ENCODE measurements at places on chromosomes 6 and 20.
A peak's percentile ranks its signal among the peaks of the same experiment; 100 is the strongest.

GRCh38 chr6:168093071-168093505, 14.1 kb upstream of the FRMD1 start:
- no peak for DNase-seq

GRCh38 chr6:155186052-155186658, 77.7 kb upstream of the CLDN20 start:
- no peak for DNase-seq

DNA sequence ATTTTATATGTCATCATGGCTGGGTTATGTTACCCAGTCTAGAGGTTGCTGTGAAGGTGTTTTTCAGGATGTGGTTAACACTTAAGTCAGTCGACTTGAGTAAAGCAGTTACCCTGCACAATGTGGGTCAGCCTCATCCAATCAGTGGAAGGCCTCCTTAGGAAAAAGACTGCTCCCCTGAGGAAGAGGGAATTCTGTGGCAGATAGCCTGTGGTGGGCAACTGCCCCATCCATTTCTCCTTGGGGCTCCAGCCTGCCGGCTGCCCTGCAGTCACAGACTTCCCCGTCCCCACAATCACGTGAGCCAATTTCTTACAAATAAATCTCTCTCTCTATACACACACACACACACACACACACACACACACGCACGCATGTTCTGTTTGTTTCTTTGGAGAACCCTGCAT, 34.5 kb upstream of the MPC1 start:
- DNase-seq = no peak

DNA sequence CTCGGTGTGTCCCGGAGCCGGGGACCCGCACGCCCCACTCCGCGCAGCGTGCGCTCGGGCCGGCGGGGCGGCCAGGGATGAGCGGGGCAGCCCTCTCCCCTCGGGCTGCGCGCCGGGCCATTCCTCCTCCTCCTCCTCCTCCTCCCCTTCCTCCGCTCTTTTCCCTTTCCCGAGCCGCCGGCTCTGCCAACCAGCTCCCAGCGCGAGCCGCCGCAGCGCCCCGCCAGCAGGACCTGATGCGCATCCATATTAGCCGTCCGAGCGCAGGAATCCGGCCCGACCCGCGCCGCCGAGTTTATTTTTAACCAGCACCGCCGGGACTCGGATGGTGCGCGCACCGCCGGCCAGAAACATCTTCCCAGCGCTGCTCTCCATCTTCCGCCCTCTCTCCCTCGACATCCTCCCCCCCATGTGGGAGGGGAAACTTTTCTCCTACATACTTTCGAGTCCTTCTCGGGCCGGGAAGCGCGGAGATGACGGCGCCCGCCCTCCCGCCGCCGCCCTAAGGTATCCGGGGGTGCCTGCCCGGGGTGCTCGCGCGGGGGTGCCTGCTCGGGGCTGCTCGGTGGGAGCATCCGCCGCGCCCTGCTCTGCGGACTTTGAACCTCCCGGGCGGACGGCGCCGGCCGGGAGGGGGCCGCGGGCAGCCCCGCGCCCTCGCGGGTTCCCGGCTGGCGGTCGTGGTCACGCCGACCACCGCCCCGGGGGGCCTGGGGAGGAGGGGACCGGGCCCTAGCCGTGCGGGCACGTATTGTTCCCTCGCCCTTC, 619 bp downstream of the RREB1 start:
- peak; percentile 42 for DNase-seq

GRCh38 chr6:25130518-25130917, 148.7 kb upstream of the CARMIL1 start:
- no peak for DNase-seq

DNA sequence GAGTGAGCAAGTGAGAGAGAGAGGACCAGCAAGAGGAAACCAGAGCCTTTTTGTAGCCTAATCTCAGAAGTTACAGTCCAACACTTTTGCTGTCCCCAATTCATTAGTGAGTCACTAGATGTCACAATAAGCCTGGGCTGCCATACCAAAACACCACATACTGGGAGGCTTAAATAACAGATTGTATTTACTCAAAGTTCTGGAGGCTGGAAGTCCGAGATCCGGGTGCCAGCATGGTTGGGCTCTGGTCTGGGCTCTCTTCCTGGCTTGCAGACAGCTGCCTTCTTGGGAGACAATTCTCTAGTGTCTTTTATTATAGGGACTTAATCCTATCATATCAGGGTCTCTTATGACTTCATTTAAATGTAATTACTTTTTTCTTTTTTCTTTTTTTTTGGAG, 50.7 kb upstream of the FERMT1 start:
- DNase-seq = no peak

DNA sequence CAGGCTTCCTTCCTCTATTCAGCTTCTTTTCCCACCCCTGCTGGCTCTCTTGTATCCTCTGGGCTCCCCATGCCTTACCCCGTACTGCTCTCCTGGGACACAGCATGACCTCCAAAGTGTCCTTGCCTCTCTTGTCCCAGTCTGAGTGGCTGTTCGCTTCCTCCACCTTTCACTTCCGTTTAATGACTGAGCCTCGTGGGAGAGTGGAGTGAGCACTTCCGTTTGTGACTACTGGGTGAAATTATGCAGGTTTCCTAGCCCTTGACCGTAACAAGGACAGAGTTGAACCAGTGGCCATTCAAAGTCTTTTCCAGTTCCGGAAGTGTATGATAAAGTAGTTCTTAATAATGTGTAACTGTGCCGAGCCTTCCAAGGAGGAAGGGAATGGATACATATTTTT, 109.2 kb downstream of the ARID1B start:
- DNase-seq = no peak

- DNase-seq = no peak
Observed at GRCh38 chr20:34863421-34863965, 9.2 kb downstream of the GGT7 start.

- no peak for DNase-seq
Observed at GRCh38 chr6:44576132-44576631, 188.7 kb downstream of the CDC5L start.

GRCh38 chr6:64238071-64238470, 602.5 kb downstream of the PHF3 start:
- no peak for DNase-seq

DNA sequence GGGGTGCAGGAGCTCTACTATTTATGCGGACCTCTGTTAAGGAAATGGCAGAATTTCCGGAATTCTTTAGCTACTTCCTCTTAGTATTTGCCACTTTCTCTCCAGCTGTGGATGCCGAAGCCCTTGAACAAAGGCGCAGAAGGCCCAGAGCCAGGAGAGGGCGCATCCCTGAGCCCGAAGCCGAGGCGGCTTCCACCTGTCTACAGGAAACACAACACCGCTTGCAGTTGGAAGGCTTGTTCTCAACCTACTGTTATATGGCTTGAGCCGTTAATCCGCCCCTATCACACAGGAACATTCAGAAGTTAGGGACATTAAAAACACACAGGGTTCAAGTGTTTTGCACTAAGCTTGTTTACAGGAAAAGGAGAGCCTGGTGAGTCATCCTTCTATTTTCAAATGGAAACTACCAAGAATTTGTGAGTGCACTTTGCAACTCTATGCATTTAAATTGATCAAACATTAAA, 417.1 kb downstream of the BCKDHB start:
- DNase-seq = peak; percentile 46

DNA sequence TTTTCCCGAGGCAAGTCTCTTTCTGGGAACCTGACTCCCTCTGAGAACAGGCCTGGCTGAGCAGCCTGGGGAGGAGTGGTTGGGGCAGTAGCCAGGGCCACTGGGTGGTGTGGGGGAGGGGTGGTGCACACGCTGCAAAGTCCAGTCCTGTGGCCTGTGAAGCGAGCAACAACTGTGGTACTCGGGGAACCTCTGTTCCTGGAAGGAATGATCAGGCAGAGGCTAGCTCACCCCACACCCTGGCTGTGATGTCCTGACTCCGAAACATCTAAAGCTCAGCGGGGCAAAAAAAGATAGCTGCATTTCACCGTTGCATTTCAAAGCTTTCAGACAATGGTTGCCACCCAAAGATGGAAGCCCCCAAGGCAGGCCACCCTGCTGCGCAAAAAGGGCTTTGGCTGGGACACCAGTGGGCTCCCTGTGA, 25.5 kb downstream of the PCK1 start:
- DNase-seq = no peak

- no peak for DNase-seq
Observed at GRCh38 chr6:15110726-15111354, 135.0 kb upstream of the JARID2 start.

DNA sequence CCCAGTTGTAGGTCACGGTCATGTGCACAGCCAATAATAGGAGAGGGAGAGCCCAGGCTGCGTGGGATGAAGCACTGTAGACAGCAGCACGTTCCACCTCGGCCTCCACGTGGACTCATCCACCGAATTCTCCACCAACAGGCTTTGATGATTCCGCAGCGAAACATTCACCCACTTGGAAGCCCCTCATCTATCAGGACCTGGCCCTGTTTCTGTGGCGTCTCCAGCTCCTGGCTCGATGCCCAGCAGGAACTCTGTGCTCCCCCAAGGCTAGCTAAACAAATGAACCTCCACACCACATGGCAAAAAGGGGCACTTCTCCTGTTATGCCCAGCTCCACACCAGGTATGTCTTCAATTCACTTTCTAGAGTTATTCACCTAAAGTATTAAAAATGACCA, 237.9 kb upstream of the PDE10A start:
- DNase-seq = no peak

DNA sequence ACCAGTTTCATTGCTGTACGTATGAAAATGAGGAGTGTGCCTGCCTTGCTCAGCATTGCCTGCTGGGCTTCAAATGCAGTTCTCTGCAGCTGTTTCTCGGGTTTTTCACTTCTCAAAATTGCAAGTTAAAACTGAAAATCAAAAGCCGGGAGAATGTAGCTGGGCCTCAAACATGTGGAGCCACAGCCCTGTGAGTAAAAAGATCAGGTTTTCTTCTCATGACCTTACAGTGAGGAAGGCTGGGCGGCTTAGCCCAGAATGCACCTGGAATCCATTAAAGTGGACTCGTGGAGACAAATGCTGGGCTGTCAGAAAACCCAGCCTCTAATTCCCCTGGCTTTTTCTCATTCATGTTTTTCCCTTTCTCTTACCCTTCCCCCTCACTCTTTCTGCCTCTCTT, 34.4 kb downstream of the DSE start:
- no peak for DNase-seq

- DNase-seq = peak; percentile 52
Observed at GRCh38 chr20:25247000-25247517, 826 bp upstream of the PYGB start.

GRCh38 chr6:135897087-135897486, 45.6 kb downstream of the PDE7B start:
- DNase-seq = no peak

GRCh38 chr6:36717871-36718540, 20.4 kb downstream of the RAB44 start:
- DNase-seq = no peak

- DNase-seq = no peak
Observed at GRCh38 chr20:10352934-10353824, 80.8 kb downstream of the MKKS start.

DNA sequence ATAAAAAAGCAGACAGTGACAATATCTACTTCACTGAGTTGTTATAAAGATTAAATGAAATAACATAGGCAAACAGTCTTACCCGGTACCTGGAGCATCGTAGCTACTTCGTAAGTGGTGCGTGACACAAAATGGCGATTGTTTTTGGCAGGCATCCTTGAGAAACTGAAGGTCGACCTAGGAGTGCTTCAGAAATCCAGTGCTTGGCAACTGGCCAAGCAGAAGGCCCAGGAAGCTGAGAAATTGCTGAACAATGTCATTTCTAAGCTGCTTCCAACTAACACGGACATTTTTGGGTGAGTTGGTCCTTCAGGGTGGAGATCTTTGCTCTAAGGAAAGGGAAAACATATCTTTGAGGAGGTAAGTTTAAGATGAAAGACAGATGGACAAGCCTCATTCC, 4.8 kb downstream of the BPIFA2 start:
- peak; percentile 38 for DNase-seq

GRCh38 chr6:28254121-28254519, 2.1 kb upstream of the ZKSCAN4 start:
- DNase-seq = no peak

GRCh38 chr6:47716207-47716606, 17.8 kb downstream of the ADGRF4 start:
- DNase-seq = no peak

DNA sequence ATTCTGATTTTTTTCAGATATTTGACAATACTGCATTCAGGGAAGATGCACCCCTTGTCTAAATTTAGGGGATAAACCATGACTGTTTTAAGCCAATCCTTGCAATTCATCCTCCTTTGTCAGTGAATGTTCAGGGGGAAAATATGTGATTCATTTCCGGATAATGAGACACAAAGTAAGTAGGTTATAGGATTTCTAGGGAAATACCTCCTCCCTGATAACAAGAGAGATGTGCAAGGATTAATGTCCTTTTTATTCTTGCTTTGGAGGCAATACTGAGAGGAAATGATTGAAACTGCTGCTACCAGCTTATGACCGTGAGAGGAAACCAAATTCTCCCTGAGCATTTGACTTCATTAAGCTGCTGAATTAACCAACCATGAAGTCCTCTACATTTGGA, 161.3 kb upstream of the EYA4 start:
- no peak for DNase-seq

- DNase-seq = no peak
Observed at GRCh38 chr6:17038316-17038715, 63.5 kb upstream of the STMND1 start.

GRCh38 chr6:159109391-159109790, 59.8 kb upstream of the FNDC1 start:
- no peak for DNase-seq

- DNase-seq = no peak
Observed at GRCh38 chr6:5004373-5005037, 668 bp upstream of the RPP40 start.

GRCh38 chr6:79777713-79778579, 146.8 kb downstream of the SH3BGRL2 start:
- DNase-seq = peak; percentile 31

DNA sequence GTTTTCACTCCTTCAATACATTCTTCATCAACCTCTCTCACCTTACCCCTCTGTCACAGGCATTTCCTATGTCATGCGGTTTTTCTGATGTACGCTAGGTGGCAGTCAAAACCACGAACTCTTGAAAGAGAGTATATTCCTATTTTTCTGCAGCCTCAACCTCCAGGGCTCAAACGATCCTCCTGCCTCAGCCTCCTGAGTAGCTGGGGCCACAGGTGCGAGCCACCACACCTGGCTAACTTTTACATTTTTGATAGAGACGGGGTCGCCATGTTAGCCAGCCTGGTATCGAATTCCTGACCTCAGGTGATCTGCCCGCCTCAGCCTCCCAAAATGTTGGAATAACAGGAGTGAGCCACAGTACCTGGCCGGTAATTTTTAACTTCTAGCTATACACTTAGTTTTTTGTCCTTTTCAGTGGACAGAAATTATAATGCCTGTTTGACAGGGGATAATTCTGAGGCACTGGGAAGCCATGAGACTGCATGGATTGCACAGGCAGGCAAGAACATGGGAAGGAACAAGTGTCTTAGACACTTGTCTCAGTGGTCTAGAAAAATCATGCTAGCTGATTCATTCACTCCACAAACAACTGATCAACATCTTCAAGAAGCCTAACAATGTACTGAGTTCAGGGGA, 22.5 kb upstream of the HFE start:
- DNase-seq = peak; percentile 21

DNA sequence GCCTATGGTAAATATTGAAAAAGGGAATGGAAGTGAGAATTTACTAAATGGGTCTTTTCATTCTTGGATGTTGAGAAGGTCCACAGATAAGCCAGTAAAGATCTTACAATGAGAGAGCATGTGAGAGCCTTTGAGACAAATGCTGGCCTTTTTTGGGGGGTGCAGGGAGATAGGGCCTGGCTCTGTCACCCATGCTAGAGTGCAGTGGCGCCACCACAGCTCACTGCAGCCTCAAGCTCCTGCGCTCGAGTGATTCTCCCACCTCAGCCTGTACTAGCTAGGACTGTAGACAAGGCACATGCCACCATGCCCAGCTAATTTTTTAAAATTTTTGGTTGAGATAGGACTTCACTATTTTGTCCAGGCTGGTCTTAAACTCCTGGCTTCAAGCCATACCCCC, 63.2 kb upstream of the TMEM181 start:
- DNase-seq = no peak
